Fibroblast of villous mesenchyme (primary cell): ENCODE measurements at places on chromosomes 1 and 21.

- no peak for DNase-seq
Observed at GRCh38 chr1:21521717-21522060, 12.5 kb downstream of the ALPL start.

GRCh38 chr1:168507231-168507630 lies 36.6 kb downstream of the XCL2 start:
- no peak for DNase-seq

GRCh38 chr1:25550155-25550506 lies 6.7 kb downstream of the LDLRAP1 start:
- peak; percentile 74 for DNase-seq

DNA sequence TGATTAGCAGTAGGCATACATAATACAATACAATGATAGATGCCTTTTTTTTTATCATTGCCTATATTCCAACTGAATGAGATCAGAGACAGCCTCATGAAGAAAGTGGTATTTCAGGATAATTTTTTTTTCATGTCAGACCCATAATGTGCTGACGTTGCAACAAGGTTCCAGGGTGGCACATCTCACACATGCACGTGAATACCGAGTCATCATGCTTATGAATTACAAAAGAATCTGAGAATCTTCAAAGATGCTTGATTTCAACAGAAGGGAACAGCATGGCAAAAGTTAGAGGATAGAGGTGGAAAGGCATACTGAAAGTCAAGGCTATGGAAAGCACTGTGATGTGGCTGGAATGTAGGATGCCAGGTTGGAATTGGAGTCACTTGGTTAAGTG lies 5.0 kb upstream of the RNF11 start:
- DNase-seq, result no peak

DNA sequence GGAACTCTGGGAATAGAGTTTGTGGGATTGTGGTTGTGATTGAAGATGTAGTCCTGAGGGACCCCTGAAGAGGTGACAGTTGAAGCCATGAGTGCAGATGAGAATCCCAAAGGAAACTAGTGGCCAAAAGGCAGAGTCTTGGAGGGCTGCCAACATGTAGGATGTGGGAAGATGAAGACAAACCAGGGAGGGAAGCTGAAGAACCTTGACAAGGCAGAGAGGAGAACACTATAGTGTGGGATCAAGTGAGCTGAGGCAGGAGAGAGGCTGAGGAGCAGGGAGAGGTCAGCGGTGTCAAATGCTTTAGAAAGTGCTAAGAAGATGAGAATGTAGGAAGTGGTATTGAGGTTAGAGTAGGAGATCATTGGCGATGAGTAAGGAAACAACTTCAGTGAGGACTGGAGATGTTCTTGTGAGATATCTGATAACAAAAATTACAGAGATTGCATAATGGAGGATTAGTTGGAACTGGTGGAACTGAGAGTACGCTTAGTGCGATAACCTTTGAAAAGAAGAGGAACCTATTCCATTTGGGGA lies 88.5 kb upstream of the VCAM1 start:
- DNase-seq, result peak; percentile 97

DNA sequence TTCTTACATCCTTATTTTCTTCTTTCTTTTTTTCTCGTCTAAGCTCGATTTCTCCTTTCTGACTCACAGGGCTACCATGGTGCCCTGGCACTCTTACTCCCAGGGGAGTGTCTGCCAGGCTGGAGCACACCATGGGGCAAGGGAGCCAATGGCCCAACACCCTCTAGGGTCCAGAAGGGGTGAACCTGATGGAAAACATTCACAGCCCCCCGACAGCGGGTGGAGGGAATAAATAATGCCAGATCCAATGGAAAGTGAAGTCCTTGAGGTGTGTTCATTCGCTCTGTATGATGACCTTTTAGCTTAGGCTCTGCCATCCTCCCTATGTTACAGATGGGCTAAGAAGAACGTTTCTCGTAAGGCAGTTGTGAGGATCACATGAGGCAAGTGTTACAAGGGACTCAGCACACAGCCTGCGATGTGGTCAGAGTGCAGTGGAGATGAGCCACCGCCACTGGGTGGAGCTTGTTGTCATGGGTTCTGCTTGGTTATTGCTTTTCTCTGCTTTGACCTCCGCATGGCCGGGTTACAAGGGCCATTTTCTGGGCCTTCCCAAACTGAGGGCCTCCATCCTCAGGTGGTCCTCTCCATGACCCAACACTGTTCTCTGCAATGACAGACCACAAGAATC lies 3.5 kb upstream of the FCMR start:
- no peak for DNase-seq

DNA sequence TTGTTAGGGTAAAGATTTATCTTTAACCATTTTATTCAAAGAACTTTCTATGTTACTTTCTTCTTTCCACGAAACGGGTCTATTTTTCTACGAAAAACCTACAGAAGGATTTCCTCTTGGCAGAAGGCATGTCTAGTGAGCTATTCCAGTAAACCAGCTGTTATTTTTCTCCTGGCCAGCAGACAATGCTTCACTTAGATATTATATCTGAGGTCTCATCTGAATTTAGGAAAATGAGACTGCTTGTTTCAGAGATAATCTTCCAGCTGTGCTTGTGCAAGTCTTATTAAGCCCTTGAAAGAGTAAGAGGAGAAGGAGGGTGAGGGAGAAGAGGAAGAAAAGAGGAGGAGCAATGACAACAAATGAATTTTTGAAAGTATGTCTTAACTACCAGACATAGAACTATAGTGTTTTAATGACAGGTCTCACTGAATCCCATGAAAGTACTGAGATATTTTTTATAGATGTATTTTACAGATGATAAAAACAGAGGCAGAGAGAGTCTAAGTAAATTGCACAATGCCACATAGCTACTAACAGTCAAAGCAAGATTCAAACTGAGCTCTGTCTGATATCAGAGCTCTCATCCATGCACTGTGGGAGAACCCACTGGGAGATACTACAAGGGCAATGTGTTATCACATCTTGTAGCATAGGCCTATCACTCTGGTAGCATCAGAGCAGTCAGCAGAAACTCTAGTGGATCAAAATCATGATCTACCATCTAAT lies 54.6 kb upstream of the SAMSN1 start:
- no peak for DNase-seq

GRCh38 chr1:78834201-78834741 lies 172.3 kb downstream of the ADGRL4 start:
- DNase-seq, result no peak

GRCh38 chr1:59316497-59317128 lies 19.7 kb downstream of the FGGY start:
- DNase-seq, result peak; percentile 73

DNA sequence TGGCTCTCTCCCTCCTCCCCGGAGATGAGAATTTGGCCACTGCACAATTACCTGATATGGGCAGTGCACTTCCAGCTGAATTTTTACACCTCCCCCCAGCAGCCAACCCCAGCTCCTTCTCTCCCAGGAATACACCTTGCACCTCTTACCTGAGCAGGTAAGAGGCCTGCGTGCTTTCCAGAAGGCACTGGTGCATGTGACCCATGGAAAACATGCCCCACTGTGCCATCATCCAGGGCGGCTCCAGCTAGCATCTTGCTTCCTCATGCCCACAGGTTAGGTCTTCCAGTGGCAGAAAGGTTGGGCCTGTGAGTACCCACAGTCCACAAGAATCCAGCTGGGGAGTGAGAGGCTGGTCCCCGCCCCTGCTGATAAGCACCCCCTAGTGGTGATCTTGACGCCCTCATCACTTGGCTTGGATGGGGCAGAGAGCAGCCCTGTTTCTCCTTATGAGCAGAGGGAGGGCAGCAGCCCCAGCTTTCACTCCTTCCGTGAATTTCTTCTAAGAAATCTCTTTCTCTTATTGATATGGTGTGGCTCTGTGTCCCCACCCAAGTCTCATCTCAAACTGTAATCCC lies 57.8 kb downstream of the EDARADD start:
- peak; percentile 11 for DNase-seq

DNA sequence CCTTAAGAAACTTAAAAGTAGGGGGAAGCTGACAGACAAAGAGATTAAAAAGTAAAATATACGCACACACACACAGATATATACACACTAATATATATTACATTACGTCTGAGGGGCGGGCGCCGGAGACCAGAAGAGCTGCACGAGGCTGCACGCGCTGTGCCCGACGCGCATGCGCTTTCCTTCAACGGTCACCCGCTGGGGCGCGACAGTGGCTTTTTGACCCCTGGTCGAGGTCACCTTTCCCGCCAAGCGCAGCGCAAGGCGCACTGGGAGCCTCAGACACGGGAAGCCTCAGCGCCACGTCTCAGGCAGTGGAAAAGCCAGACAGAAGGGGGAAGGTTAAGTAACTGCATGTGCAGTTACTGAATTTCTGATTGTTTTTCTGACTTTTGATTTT lies at the start of gene HORMAD1:
HORMAD1 (minus strand) TSS at position 193 of the 400 bp plus-strand sequence. CDS start 1,390 bp downstream, outside the sequence.
- no peak for DNase-seq

GRCh38 chr1:205248793-205249601 lies 21.3 kb downstream of the TMCC2 start:
- peak; percentile 90 for DNase-seq

GRCh38 chr1:88698140-88698539 lies 14.1 kb downstream of the PKN2 start:
- DNase-seq, result peak; percentile 41

DNA sequence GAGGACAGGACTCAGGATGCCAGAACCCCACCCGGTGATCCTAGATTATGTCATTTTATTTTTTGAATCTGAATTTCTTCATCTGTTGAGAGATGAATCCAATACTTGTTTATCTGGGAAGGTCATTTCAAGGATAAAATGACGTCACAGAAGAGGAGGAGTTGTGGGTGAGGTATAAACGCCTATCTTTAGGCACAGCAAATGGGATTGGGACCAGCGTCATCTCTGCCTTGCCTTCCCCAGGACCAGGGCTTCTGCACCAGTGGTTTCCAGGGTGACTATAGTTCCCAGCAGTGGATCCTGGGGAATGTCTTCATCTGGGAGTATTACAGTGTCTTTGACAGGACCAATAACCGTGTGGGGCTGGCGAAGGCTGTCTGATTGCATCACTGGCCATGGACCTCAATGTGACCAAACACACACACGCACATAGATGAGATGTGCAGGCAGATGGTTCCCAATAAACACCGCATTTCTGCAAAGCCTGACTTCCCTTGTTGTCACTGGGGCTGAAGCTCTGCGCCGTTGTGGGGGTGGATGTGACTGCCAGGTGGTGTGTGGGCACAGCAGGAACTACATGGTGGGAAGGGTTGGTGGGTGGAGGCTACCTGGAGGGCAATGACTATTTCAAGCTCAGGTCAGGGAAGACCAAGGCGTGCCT lies 28.1 kb downstream of the KCNA10 start:
- no peak for DNase-seq

DNA sequence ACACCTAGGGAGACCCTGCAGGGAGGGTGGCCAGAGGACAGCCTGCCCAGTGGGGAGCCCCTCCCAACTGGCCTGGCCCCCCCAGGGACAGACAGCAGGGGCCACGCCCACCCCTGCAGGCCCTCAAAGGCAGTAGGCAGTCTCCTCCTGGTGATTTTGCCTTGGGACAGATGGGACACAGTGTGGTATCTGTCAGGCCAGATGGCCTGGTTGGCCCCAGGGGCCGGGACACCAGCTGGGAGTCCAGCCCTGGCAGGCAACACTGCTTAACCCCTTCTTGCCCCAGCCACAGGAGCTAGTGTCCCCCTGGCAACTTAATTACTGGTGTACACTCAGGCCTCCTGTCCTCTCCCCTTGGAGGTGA lies 17.8 kb downstream of the IFFO2 start:
- no peak for DNase-seq
